Cortex of kidney (tissue), 1 donor: ENCODE measurements at places on chromosomes 2 and 18.

GRCh38 chr18:66271962-66272361 is 331.9 kb downstream of the CDH19 start:
- no peak for DNase-seq

DNA sequence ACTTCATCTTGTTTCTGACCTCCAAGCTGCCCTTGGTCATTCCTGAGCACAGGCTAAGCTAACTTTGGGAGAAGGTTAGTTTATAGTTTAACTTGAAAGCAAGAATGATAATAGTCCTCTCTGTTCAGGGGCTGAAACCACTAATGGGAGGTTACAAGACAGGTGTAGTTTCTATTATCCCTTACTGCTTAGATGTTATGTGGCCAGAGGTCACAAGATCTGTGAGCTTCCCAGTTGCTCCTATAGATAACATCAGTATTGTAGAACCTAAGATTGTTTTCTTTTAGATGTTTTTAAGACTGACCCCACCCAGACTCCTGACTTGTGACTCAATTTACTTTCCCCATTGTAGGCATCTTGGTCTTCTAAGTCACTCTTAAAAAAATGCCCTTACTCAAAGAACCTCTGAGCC is 94.8 kb upstream of the LPIN2 start:
- no peak for DNase-seq

DNA sequence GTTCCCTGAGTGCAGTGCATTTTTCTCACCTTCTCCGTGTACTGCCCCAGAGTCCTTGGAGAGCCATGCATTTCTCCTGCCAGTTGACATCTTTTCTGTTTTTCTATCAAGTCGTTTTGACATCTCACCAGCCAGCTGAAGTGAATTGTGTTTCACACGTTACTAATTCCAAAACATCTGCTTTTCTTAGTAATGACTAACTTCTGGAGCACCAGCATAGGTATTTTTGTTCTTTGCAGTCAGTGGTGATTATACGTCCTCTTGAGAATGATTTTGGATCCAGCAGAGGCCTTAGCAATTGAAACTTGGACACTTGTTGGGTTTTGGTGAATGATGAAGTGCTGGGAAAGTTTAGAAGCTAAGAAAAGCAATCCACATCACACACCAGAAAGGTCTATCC is 112.5 kb downstream of the PIK3C3 start:
- no peak for DNase-seq

GRCh38 chr2:45700407-45701013 is 49.0 kb downstream of the PRKCE start:
- DNase-seq: no peak

DNA sequence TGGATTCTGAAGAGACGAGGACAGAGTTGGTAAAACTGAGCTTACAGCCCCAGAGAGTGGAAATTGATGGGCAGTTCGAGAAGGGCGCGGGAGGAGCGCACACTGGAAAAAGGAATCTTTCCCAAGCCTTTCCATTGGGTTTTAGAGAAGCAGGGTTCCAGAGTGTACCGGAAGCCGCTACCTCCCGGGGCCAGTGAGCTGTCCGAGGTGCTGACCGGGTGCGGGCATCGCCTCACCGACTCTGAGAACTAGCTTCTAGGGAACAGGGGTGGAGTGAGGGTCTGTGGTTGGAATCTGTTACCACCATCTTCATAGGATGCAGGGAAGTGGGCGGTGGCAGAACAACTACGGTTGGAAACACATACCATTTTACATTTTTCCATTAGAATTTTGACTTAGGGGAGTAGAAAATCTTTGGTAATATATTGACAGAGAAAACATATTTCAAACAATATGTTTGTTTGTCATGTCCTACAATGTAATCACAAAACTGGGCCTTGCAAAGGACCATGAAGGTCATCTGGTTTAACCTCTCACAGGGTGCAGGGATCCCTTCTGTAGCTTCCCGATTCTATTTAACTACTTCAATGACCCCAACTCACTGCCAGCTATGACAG is 724 bp downstream of the NMS start:
- DNase-seq: no peak

- no peak for DNase-seq
Observed at GRCh38 chr2:173972636-173973035, 7.5 kb upstream of the SP3 start.

GRCh38 chr18:23585007-23585871 is 1.1 kb downstream of the NPC1 start:
- no peak for DNase-seq

DNA sequence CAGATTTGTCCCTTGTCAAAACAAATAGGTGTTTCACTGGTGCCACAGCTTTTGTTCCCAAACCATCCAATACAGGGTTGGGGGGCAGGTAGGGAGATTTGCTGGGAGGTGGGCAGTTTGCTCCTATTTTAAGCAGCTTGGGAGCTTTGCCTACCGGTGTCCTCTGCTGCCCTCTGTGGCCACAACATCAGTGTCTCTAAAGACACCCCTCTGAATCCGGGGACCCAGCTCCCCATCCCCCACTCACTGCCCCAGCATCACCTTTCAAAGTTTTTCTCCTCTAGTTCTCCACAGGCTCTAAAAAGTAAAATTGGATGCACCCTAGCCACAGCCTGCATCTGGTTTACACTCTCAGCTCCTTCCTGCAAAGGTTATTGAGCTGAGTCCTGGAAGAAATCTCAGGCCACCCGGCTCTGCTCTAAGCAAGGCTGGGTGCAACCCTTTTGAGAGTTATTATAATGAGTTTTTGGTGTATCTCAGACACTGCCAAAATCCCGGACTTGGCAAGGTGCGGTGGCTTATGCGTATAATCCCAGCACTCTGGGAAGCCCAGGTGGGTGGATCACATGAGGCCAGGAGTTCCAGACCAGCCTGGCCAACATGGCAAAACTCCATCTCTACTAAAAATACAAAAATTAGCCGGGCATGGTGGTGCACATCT is 2.9 kb upstream of the EPAS1 start:
- no peak for DNase-seq

DNA sequence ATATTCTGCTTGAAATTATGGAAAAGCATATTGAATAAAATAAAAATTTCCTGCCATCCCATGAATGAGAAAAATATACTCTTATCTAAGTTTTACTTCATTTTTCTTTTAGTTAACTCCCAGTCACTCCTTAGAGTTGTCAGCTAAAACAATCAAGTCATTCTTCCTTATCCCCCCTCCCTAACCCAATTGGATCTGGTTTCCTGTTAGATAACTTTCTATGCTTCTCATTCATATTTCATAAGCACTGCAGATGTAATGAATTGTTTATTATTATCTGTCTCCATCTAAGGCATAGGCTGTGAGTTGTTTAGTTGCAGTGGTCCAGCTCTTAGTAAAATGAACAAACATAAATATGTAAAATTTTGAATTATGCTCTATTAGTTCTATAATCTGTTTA is 244.0 kb upstream of the GCFC2 start:
- DNase-seq: no peak

- DNase-seq: no peak
Observed at GRCh38 chr2:8679827-8680731, 1.8 kb upstream of the ID2 start.

GRCh38 chr2:229669841-229670240 is 44.5 kb downstream of the DNER start:
- no peak for DNase-seq

- DNase-seq: no peak
Observed at GRCh38 chr2:101428422-101429176, 41.3 kb upstream of the CREG2 start.

DNA sequence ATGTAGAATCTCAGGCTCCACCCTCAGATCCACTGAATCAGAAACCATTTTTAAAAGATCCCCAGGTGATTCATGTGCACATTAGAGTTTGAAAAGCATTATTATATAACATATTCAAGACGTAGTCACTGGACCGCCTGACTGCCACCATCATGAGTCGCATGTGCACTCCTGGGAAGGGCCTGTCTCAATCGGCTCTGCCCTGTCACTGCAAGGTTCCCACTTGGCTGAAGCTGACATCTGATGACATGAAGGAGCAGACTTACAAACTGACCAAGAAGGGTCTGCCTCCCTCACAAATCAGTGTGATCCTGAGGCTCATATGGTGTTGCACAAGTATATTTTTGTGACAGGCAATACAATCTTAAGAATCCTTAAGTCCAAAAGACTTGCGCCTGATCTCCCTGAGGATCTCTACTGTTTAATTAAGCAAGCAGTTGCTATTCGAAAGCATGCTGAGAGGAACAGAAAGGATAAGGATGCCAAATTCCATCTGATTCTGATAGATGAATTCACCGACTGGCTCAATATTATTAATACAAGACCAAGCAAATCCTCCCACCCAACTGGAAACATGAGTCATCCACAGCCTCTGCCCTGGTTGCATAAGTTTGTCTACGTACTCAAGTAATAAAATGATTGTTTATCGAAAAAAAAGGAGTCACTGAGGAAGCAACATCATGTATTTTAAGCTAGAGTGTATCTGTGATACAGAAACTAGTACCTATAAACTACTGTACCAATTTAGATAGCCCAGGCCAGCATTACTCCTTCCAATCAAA is 26.2 kb downstream of the ATAD2B start:
- no peak for DNase-seq

DNA sequence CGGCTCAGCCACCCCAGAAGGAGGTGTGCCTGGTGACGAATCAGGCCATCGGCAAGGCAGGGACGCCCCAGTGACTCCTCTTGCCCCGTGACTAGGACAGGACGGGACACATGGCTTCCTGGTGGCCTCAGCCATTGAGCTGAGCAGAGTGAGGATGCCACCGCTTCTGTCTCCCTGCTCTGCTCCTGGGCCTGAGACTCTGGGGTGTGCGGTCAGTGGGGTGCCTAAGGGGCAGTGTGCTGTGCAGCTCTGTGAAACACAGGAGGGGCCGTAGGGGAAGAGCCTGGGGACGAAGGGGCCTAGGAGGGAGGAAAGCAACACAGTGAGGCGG is 24.3 kb downstream of the IGFBP5 start:
- DNase-seq: no peak

GRCh38 chr2:180905461-180905860 is 74.9 kb upstream of the UBE2E3 start:
- DNase-seq: no peak

- no peak for DNase-seq
Observed at GRCh38 chr2:5921081-5921642, 229.0 kb downstream of the SOX11 start.

DNA sequence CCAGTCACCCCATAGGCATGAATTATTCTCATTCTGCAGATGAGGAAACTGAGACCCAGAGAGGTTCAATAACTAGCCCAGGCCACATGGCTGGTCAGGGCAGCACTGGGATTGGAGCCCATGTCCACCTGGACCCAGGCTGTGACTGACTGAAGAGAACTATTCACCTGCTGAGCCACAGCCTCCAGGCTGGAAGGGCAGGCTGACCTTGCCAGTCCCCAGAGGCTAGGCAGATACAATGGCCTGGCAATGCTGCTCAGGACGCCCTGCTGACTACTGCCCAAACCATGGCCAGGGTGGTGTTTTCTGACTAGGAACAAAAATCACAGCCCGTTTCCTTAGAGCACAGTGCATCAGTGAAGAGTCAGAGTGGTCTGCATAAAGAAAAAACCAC is 36.8 kb downstream of the HS6ST1 start:
- no peak for DNase-seq

GRCh38 chr18:49976795-49977560 is 163.6 kb upstream of the ACAA2 start:
- DNase-seq: no peak

DNA sequence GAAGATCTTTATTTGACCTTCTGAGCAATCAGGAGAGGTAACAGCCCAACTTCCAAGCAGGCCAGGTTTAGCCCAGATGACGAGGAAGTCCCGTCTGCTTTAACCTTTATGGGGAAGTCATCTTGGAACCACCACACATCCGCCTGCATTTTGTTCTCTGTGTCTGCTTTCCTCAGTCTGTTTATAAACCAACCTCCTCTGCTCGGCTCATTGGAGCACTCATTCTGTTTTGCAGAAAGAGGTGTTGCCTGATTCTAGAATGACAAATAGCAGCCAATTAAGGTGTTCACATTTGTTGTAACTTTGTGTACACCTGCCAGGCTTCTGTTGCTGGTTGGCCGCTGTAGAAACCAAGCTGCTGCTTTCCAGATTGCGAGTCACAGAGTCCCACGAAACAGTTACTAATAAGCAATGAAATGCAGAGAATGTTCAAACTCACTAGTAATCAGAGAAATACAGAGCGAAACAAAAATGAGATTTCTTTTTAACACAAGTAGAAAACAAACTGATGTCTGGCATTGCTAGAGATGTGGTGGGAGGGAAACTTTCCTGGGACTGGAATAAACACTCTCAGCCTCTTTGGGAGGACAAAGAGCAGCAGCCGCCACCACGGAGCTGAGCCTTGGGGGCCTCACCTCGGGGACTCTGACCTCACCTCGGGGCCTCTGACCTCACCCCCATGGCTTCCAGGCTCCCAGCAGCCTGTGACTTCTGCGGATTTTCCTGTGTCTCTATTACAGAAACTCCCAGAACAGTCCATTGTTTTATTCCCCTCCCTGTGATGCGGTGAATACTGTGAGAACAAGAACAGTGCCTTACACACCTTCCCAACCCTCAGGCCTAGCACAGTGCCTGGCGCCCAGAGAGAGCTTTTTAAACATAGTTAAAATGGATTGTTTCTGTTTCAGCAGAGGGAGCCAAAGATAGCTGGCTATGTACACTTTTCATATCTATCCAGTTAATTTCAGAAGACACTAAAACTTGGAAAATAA is 64.0 kb downstream of the MBP start:
- no peak for DNase-seq

- DNase-seq: no peak
Observed at GRCh38 chr2:24544456-24545115, 53.5 kb downstream of the NCOA1 start.

DNA sequence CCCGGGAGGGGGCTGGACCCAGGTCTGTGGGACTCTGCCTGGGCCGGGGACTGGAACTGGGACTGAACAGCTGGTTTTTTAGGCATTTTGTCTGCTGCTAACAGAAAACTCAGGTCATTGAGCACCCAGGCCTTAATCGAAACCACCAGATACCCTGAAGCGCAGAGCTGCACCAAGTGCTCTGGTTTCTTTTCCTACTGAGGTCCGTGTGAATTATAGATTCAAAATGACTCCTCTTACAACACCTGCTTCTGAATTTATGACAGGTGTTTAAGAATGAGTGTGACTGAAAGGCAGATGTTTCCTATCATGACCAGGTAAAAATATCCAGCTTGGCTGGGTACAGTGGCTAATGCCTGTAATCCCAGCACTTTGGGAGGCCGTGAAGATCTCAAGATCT is 47.8 kb downstream of the TRAPPC12 start:
- DNase-seq: no peak

- DNase-seq: no peak
Observed at GRCh38 chr2:9897331-9897737, 54.1 kb downstream of the TAF1B start.

DNA sequence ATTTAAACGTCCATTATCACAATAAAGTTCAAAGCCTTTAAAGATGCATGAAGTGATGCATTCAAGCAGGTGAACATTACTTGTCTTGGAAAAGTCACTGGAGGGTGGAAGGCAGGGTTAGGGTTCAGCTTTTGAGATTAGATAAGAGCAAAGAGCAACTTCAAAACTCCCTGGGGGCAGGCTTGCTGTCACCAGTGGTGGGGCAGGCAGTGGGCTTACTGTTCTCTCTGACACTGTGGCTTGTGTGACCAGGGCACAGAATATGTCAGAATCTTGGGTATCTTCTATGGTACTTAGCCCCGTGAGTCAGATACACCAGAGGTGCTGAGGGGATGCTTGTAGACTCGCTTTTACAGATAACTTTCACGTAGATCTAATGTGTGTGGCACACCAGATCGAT is 52.8 kb downstream of the WIPF1 start:
- no peak for DNase-seq
